ENCODE measurements at places on chromosomes 2 and 18.

DNA sequence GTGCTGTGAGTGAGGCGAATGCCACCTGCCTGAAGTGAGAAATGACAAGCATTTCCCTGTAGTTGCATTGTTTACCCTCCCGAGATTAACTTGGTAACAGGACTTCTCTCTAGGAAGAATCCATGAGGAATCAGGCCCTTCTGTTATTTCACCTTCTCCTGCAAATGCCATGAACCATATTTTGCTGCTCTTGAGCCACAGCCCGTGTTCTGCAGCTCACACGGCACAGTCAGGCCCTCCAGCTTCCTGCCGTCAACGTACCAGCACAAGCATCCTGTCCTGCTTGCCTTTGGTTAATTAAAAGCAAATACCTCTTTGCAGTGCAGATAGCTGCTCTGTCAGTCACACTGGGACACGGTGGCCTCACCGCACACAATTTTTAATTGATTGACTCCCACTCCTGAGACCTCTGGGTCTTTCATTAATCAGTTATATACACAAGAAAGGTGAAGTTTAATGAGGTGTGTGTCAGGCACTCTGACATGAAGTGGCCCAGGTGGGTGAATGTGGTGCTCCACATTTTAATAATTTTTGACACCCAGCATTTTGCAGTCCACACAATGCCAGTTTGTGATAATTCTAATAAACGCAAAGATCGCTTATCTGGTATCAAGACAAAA lies 95.3 kb upstream of the ASB18 start:
- DNase-seq = no peak

GRCh38 chr2:185507719-185508118 lies 230.9 kb upstream of the FSIP2 start:
- DNase-seq = no peak

DNA sequence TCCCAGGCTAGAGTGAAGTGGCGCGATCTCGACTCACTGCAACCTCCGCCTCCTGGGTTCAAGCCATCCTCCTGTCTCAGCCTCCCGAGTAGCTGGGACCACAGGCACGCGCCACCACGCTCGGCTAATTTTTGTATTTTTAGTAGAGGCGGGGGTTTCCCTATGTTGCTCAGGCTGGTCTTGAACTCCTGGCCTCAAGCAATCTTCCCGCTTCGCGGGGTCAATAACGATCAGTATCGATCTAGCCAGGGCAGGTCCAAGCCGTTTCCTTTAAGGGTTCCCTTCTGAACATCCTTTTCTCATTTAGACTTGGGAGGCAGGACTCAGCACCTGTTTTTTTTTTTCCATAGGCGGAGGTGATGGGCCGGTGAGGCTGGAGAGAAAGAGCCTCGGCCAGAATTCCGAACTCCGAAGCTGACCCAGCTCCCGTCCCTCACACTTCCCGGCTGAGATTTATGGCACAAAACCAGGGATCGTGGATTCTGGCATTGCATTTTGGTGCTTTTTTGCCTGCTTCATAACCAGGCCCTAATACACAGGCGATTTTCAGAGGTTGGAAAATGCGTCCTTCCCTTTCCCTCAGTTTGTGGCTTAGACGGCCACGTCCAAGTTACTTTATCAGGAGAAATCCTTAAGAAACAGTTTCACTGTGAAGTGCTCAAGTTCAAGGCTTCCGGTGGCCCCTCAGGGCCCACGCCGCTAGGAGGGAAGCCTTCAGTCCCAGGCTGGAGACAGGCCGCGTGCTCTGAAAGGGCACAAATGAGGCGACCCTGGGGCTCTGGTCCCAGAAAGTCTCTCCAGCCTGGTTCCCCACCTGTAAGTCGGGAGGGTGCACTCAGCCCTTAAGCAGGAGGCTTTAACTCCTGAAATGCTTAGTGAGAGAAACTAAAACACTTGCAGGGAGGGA lies 998 bp upstream of the SLC66A3 start:
- DNase-seq = no peak

DNA sequence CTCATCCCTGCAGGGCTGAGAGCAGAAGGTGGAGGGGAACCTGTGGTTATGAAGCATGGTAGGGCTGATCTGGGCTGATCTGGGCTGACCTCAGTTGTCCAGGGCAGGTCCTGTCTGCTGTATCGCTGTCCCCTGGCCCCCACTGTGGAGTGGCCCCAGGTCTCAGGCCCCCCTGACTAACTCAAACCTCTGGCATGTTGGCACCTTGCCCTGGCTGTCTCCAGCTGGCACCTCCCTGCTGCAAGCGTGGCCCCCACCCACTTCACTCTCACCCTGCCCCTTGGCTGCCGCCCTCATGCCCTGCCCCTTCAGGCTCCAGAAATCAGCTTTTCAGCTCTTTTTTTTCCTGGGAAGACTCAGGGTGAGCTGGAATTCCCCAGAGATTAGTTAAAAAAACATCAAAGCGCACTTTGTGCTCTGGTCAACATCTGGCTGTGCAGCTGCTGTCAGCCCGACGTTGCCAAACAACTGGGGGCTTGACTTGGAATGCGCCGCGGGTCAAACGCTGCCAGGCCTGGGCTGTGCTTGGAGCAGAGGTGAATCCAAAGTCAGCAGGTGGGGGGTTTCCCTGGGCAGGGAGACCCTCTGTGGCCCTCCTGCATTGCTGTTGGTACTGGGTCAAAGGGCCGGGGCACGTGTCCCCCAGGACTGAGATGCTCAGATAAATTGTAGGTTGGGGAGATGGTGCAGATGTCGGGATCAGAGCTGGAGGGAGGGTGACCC lies 173.8 kb upstream of the HDAC4 start:
- no peak for DNase-seq

DNA sequence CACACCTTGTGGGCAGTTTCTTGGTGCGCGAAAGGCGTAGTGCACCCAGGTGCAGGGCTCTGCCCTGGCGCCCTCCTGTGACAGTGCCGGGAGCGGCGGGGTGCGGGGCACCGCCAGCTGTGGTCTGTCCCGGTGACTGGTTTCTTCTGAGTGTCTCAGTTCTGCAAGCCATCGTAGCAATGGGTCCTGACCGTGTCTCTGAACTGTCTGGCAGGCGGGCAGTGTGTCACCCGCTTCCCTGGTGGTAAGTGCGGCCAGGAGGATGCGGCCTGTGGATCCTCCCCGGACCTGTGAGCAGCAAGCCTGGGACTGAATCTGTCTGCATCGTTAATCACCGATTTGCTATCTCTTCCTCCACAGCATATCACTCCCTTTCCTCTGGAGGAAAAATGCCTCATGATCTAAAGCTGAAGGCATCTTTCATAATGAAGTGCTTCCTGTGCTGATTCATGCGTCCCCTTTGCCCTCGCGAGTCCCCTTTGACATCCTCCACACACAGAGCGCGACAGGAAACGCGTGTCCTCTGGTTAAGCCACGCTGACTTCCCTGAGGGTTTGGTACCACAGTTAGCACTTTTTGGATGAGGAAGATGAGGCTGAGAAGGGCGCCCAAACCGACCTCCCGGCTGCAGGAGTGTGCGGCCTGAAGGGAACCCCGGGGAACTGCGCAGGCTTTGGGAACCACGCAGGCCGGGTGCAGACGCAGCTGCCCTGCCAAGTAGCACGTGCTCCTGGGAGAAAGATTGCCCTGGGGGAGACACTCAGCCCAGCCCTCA lies 416.0 kb upstream of the HS6ST1 start:
- peak; percentile 10 for DNase-seq

DNA sequence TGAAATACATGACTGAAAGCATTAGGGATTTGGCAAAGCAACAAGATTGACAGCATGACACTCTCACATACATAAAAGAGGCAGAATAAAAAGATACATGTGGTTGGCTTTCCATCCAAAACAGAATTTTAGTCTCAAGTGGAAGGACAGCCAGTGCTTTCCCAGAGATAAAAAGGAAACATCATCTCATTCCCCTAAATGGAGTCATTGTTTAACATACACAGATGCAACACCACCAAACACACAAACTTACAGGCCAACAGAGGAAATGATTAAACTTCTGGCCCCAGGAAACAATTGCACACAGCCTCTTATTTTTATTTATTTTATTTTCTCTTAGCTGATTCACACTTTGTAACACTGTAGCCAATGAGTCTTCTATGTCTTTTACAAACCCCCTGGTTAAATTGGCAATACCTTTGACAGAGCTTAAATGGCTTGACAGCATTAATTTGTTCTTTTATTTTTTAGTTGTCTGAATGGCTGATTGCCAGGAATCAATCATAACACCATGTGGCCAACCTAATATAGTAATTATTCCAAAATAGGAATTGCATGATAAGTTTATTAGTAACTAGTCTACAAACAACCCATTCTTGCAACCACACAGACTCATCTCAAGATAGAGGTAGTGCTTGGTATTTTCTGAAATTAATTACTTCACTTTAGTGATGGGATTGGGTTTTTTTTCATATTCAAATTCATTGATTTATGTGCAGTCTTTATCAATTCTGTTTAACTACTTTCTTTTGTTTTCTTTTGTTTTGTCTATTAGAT lies 190.5 kb downstream of the RND3 start:
- DNase-seq = peak; percentile 62

- DNase-seq = no peak
Measured at GRCh38 chr2:96306370-96306769, 1.0 kb upstream of the SNRNP200 start.

- no peak for DNase-seq
Measured at GRCh38 chr2:213034585-213034984, 116.8 kb downstream of the IKZF2 start.

GRCh38 chr2:203591642-203592041 lies 56.5 kb upstream of the RAPH1 start:
- DNase-seq = peak; percentile 23

GRCh38 chr18:75377258-75377657 lies 50.2 kb downstream of the SMIM21 start:
- no peak for DNase-seq

DNA sequence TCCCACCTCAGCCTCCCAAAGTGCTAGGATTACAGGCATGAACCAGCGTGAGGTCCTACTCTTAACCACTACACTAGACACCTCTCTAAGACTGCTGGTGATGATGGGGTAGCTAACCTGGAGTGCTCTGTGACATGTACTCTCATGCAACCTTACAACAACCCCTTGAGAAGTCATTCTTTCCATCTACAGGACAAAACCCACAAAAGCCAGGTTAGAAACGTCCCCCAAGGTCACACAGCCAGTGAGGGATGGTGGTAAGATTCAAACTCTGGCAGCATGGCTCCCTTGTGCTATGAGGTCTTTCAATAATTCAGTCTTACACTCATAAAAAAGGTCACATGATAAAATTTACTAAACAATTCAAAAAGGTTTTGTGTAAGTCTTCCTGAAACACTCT lies 94.8 kb upstream of the SERTAD2 start:
- DNase-seq = no peak

- DNase-seq = no peak
Measured at GRCh38 chr2:162063899-162064298, 10.1 kb downstream of the DPP4 start.

- no peak for DNase-seq
Measured at GRCh38 chr2:114577657-114578056, 135.2 kb downstream of the DPP10 start.

DNA sequence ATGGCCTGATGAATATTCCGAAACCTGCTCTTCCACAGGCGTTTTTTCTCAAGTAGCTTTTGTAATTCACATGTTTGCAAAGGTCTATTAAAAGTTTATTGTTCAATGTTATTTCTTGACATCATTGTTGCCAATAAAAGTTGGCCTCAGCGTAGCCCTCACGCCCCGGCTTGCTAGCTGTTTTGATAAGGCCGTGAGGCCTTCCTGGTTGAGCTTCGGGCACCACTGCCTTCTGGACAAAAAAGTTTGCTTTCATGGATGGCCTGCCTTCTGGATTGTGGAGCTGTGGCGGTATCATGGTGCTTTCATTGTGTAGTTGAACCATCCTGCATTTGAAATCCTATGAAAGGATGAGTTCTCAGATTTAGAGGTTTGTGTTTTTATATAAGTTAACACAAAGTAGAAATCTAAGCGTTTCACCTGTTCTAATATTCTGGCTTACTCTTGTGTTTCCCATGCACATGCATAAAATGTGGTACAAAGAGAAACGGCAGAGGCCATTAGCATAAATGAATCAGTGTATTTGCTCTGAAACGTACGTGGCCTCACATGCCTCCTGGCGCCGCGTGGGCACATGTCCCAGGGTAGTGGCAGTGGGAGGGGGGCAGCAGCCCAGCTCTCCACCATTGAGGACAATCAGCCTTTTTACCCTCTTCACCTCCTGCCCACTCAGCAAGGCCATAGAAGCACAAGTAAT lies 134.5 kb downstream of the NCK2 start:
- DNase-seq = no peak

GRCh38 chr2:232374356-232374755 lies 4.2 kb upstream of the ALPP start:
- no peak for DNase-seq

- DNase-seq = no peak
Measured at GRCh38 chr2:215961981-215962380, 51.4 kb downstream of the MREG start.

DNA sequence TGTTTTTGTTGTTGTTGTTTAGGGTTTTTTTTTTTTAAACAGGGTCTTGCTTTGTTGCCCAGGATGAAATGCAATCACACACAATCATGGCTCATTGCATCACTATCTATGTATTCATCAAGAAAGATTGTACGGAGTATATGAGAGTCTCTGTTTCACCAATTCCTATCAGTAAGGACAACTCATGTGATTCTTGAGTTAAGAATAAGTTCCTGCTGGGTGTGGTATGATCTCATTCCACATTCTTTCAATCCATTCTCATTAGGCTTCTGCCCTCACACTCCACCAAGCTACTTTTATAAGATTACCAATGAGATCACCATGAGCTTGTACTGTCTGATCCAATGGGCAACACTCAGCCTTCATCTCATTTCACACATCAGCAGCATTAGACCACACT lies 9.1 kb upstream of the AP1S3 start:
- DNase-seq = peak; percentile 90

DNA sequence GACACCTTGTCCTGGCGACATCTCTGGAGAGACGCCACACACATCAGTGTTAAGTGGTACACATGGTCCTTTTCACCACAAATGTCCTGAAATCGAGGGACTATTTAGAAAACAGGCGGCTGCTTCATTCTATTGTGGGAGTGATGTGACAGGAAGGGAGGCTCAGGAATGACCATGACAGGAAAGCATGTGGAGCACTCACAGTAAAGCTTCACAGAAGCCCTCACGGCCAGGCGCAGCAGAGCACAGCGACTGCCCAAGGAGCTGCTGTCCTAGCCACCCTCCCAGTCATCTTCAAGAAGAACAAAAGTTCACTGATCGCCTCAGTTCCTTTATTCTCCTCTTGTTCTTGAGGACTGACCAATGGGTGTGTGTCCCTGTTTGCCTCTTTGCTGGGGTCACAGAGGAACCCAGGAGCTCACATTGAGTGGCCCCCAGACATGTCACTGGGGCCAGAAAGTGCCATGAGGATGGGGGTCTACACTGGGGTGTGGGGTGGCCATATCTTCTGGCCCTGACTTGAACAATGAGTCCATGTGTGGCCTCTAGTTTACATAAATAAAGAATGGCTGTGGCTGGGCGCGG lies 84.6 kb upstream of the RANBP2 start:
- DNase-seq = no peak

Data from EL (cell line).